Stimulated activated CD8-positive, alpha-beta memory T cell treated with anti-CD3 and anti-CD28 coated beads, Interleukin-12 subunit alpha, Interleukin-12 subunit beta, amount 100 ng/mL, for 1 hour (primary cell): ENCODE measurements at places on chromosomes 3 and 15.

DNA sequence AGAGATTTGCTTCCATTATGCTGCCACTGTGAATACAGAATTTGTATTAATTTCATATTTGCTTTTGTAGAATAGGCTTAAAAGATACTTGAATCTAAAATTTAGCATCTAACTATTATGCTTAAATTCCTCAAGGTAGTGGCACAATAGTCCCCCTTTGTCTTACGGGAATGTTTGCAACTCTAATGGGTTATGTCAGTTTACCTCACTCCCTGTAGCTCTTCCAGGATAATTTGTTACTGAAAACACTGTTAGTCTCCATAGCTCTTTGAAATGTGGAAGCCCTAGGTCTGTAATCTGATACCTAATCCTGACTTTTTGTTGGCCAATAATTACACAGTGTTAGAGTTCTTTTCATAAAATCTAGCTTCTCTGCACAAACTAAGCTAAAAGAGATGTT lies 433.4 kb downstream of the PYDC2 start:
- DNase-seq: no peak

- no peak for DNase-seq
Measured at GRCh38 chr3:76826861-76827260, 213.0 kb upstream of the ROBO2 start.

- no peak for DNase-seq
Measured at GRCh38 chr15:97168704-97169475, 791.6 kb upstream of the ARRDC4 start.

DNA sequence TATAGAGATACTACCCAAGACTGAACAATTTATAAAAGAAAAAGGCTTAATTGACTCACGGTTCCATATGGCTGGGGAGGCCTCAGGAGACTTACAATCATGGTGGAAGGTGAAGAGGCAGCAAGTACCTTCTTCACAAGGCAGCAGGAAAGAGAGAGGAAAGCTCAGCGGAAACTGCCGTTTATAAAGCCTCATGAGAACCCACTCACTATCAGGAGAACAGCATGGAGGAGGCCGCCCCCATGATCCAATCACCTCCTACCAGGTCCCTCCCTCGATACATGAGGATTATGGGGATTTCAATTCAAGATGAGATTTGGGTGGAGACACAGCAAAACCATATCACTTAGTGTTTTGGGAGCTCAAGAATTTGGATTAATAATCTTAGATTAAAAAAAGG lies 240.2 kb downstream of the UACA start:
- no peak for DNase-seq

GRCh38 chr3:36193448-36193847 lies 186.9 kb upstream of the STAC start:
- DNase-seq: no peak

GRCh38 chr15:37516621-37517020 lies 416.3 kb upstream of the MEIS2 start:
- no peak for DNase-seq

DNA sequence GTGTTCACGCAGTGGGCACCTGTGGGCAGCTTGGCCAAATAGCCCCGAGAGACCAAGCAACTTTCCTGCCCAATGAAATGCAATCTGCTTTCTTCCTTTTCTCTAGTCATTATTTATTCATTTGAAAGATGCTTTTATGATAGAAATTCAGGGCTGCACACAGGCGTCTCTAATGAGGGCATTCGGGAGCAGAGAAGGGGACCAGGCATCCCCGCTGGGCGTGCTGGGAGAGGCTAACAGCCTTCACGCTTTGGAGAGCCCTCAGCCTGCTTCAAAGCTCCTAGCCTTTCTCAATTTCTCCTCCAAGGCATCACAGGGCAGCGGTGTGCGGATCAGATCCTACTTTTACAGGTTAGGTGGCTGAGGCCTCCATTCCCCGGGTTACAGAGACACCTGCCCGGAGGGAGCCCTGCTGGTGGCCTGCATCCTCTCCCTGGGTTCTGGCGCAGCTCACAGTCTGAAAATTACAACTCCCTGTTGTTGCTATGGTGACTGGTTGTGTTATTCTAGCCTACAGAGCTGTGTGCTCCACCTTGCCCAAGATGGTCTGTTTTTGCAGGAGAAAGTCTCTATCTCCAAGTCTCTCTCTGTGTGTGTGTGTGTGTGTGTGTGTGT lies 21.8 kb upstream of the KLF13 start:
- no peak for DNase-seq

DNA sequence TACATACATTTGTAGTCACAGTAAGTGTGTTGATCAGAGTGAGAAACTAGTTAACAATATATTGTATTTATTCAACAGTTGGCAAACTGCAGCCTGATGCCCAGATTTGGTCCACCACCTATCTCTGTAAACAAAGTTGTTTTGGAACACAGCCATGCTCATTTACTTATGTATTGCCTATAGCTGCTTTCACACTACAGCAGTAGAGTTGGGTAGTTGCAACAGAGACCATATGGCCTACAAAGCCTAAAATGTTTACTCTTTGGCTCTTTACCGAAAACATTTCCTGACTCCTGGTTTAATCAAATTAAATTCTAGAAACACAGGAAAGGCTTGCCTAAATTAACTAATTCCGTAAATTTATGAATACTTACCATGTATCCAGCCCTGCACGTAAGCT lies 39.4 kb downstream of the CMC1 start:
- no peak for DNase-seq

DNA sequence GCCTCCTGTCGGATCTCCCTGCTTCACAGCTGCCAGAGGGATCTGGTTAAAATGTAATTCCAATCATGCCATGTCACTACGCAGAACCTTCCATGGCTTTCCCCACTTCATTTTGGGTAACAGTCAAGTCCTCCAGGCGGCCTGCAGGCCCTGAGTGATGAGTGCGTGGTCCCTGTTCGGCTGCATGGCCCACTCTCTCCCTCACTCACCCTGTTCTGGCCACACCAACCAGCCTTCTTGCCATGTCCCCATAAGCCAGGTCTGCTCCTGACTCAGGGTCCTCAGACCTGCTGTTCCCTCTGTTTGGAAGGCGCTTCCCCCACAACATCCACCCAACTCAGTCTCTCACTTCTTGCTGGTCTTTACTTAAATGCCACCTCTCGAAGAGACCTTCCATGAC lies 41.6 kb upstream of the LINGO1 start:
- no peak for DNase-seq

DNA sequence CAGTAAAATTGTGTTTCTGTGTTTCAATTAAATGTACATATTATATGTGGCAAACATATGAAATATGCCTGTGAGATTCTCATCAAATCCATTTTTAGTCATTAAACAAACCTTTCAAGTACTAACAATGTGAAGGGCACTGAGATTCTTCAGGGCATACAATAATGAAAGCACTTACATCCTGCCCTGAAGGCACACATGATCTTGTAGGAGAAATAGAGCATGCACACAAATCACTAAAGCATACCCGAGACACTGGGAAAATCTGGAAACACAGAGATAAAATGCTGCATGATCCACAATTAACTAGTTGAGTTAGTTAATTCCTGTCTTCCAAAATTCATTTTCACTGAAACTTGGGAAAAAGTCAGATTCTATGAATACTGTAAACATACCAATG lies 810.5 kb upstream of the NECTIN3 start:
- no peak for DNase-seq

GRCh38 chr3:193869221-193870201 lies 266.4 kb upstream of the HES1 start:
- no peak for DNase-seq

DNA sequence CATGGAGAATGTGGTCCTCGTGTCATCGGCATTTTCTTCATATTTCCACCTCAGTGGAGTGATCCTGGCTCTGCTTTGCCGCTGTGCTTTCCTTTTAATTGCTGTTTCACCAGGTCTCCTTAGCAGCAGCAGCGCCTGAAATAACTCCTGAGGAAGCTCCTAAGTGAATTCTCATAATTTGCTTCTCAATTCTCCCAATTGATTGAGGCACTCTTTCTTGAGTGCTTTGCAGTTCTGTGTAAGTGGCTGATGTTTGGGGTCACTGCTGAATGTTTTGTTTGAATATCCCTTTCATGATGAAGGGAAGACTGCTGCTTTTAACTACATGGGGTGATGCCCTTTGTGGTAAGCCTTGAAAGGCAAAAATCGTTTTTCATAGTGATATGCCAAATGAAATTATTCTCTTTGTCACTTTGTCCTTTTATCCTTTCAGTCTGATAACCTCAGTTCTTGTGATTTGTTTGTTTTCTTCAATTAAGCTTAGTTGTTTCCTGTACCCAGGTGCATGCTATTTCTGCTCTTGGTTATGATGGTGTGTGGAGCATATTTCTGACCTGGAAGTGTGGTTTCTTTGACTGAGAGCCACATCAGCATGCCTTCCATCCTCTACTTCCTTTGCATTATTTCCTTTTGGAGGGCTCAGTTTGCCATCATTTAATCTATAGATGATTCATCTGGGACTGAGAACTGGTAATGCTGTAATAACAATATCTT lies 36.7 kb downstream of the HMG20A start:
- DNase-seq: no peak
